Activated CD4-positive, alpha-beta T cell treated with anti-CD3 and anti-CD28 coated beads for 36 hours (primary cell): ENCODE measurements at places on chromosomes 5 and 9.

DNA sequence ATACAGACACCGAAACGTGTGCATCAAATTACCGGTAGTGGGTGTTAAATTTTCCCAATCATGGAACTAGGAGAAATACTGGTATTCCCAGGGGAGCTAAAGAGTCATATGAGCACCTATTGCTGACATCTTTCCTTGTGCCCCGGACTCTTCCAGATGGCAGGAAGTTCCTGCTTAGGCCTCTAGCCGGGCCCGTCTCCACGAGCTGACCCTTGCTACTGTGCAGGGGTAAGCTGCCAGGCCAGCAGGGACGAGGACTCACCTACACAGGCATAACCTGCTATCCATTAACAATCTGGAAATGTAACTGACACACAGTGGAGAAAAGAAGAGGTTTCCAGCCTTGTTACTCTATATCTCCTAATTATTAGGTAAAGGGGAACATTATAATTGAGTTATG is 16.2 kb upstream of the SSBP2 start:
- DNase-seq: no peak

GRCh38 chr5:16666130-16666882 is 49.5 kb upstream of the RETREG1 start:
- DNase-seq: no peak

DNA sequence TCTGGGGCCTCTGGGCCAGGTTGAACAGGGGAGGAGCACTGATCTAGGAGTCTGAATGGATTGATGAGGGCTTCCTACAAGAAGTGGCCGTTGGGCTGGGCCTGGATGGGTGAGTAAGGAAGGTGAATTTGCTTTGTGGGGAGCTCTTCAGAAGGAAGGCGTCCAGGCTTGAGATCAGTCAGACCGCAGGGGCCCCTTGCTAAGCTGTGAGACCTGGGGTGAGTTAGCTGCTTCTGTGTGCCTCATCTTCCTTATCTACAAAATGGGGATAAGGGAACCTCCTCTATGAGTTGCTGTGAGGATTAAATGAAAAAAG is 1.1 kb upstream of the SYNPO start:
- no peak for DNase-seq

GRCh38 chr5:58348996-58349728 is 110.7 kb downstream of the PLK2 start:
- DNase-seq: no peak

DNA sequence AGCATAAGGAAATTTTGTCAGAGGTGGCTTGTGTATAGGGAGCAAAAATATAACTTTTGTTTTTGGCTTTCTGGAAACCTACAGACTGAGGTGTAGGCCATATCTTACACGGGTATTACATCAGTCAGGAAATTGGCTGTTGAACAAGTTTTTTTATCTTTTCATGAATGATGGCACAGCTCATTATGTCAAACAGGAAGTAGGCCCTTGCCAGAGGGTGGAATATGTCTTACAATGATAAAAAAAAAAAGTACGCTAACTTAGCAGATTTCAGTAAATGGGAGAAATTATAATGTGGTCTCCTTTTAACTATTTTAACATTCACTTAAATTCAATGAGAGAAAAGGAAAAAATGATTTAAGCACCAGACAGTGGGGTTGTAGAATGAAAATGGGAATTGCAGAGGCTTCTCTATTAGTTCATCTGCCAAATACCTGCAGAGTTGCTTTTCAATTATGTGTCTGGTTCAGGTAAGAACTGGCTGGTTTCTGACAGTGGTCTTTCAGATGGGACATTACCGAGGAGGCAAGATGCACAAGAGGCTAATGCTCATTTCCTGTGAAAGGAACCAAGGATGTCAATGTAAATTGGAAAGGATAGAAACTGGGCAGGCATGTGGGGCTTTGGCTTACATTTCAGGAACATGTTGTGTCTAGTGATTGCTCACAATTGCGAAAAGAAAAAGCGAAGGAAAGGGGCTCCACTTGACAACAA is 169.9 kb downstream of the NNT start:
- DNase-seq: no peak

DNA sequence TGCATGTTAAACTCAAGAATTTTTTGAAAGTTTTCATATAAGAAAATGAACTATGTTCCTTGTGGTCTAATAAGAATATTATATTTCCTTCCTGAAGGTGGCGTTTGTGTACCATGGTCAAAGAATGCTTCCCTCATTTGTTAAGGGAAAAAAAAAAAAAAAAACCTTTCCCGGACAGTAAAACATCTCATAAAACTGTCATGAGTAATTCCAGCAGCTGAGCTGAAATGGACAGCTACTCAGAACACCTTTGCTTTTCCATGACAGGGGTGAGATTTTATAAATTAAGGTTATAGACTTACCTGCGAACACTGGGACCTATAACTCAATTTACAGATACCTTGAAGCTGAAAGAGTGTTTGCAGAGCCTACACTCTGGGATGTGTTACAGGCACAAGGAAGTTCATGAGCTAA is 113.2 kb upstream of the RANBP3L start:
- DNase-seq: no peak

DNA sequence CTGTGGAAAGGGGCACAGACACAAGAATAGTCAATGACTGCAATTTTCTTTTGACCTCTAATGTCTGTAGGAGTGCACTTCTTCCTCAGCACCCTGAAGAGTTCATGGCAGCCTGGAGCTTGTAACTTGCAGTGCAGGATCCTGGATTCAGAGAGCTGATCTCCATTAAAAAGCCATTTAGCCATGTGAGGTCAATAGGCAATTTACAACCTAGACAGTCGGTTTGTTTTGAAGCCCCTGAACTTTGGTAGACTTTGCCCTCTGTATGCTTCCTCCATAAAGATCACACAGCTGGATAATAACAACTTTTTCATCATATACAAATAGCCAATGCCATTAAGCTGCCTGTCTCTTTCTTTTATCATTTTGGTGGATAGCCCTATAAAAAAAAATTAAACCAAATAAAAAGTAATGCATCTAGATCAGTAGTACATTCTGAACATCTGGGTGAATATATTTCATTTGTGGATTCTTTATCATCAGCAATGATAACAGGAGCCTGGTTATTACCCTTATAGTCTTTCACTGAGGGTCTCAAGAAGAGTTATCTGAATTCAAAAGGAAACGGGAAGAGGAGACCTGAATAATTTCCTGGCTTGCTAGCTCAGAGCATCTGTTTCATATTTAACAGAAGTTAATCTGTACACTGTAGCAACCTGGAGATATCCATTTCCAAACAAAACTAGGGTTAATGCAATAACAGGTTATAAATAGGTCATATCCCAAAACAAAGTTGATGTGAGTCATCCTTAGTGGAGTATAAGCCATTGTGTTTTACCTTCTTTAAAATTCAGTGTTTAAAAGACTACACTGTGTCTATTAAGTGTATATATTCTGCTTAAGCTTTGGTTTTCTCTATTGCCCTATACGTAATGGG is 193.8 kb upstream of the ACTBL2 start:
- DNase-seq: no peak

GRCh38 chr9:100459963-100460362 is 13.0 kb upstream of the TMEFF1 start:
- no peak for DNase-seq
